ENCODE measurements at places on chromosomes 13 and 19.
A peak's percentile ranks its signal among the peaks of the same experiment; 100 is the strongest.

GRCh38 chr13:54640719-54641118 is 1612.1 kb downstream of the OLFM4 start:
- no peak for DNase-seq

GRCh38 chr19:55633861-55634260 is 6.9 kb upstream of the ZNF580 start:
- DNase-seq: no peak

- DNase-seq: no peak
Measured at GRCh38 chr13:96381681-96382080, 291.8 kb downstream of the HS6ST3 start.

DNA sequence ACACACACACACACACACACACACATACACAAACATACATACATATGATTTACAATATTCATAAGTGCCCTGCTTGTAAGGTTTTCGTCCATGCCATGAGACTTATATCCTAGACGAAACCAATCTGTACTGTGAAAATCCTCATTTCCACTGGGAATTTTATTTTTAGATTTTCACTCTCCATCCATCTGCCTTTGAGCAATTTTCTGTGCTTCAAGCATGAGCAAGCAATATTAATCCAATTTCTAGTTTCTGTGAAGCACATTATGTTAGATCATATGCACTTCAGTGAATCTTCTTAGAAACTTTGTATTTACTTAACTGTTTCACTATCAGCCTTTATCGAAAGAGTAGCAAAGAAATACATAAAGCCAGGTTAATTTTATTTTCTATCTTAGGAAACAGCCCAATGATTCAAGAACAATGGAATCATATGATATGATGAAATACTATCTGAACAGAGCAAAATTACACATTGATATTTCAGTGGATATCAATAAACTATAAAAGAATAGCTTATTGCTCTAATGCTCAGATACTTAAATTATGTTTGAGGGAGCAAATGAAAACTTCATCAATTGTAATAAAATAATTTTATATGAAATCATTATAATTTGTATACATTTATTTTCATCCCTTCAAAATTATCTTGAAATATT is 1100.7 kb upstream of the MIR17HG start:
- no peak for DNase-seq

GRCh38 chr19:19502808-19503602 is 12.3 kb downstream of the TSSK6 start:
- no peak for DNase-seq

DNA sequence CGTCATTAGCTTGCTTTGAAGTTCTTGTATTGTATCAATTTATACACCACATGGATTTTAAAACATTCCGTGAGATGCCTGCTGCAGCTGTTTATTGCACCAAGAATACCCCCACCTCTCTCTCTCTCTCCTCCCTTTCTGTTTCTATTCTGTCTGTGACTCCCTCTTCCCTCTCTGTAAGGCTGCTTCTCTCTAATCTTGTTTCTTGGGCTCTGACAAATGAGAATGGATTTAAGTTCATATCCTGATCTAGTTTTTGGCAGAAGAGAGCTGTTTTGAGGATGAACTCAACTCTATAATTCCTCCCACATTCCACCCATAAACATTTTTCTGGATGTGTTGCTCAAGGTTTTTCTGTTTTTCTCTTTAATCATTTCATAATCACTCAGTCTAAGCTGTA is 144.3 kb upstream of the FRY start:
- DNase-seq: no peak

GRCh38 chr19:29609636-29610035 is 3.6 kb downstream of the POP4 start:
- DNase-seq: no peak

GRCh38 chr13:112014857-112015256 is 52.1 kb upstream of the SOX1 start:
- DNase-seq: no peak

DNA sequence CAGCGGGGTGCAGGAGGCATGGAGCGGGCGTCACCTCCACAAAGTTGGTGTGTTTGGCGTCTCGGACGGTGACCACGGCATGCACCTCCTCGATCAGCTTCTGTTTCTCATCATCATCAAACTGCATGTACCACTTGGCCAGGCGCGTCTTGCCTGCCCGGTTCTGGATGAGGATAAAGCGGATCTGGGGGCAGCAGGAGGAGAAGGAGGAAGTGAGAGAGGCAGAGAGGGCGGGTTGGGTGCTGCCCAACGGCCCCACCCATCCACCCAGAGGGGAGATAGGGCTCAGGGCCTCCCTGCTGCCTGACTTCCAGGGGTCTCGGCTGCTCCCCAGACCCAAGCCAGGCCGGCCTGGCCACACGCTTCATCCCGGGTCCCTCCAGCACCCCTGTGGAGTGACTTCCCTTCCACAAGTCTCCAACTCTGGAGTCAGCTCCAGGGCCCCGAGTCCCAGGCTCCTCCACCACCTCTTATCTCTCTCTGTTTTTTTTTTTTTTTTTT is 4.6 kb downstream of the AP2S1 start:
- DNase-seq: no peak

GRCh38 chr19:18107235-18107634 is 9.7 kb downstream of the MAST3 start:
- no peak for DNase-seq

- no peak for DNase-seq
Measured at GRCh38 chr19:18990128-18990708, 43.1 kb downstream of the SUGP2 start.

GRCh38 chr13:20847296-20847695 is 55.2 kb downstream of the XPO4 start:
- no peak for DNase-seq

DNA sequence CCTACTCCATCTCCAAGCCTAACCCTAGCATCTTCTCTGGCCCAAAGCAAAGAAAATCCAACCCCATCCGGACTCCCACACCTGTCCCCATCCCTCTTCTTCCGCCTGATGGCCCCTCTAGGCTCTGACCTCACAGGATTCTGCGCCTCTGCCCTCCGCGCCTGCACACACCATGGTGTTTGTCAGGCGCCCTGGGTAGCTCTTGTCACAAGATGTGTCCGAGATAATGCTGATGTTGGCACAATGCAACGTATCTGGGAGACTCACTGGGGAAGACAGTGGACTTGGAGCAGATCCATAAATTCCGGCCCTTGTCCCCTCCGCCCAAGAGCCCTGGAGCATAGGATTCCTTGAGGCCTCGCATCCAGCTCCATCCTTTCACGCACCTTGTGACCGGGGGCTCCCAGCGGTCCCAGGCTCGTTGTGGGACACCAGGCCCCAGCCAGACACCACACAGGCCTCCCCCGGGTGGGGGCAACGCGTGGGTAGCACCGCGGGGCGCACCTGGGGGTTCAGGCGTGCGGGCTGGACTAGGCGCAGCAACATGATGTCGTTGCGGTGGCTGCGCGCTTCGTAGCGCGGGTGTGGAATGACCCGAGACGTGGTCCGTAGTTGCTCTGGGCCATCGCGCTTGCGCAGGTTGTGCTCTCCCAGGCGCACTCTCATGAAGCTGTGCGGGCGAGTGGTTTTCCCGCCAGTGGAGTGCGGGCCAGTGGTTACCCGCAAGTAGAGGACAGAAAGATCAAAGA is 3.1 kb upstream of the KLK1 start:
- DNase-seq: no peak

DNA sequence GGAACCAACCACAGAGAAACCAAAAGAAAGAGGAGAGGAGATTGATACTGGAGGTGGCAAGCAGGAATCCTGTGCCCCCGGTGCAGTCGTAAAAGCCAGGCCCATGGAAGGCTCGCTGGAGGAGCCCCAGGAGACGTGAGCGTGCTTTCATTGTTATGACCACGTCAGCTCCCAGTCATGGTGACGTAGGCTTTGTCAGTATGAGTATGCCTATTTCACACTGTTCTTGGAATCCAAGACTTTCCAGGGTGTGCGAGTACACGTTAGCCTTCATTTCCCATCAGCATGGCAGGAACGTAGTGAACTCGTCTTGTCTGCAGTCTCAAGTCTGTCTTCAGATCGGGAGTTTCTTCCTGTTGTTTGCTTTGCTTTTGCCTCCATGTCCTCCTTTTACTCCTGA is 15.4 kb upstream of the CHAMP1 start:
- DNase-seq: no peak

GRCh38 chr13:95059306-95059705 is 241.9 kb downstream of the ABCC4 start:
- no peak for DNase-seq

GRCh38 chr13:51782026-51782710 is 21.8 kb downstream of the DHRS12 start:
- DNase-seq: no peak

DNA sequence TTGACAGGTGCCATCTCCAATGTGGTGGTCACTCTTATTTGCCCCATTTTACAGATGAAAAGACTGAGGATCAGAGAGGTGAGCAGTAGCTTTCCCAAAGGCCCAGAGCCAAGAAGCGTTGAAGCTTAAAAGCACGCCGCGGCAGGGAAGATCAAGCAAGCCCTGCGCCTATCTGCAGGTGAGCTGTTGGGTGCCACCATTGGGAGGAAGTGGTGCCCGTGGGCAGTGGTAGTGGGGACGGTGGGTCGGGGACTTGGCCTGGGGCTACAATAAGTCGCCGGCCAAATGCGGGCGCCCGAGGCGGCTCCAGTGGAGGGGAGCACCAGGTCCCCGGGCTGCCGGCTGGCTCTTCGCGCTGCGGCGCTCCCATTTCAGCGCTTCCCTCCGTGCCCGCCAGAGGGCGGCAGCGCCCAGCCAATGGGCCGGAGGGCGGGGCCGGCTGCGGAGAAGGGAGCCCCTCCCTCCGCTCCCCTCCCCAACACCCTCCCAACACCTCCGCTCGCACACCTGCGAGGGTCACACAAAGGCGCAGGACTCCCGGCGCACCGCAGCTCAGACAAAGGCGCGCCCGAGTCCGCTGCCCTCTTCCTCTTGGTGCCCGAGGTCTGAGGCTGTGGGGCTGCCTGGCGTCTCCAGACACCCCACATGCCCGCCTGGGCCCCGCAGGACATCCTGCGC is 744 bp upstream of the POU2F2 start:
- DNase-seq: peak; percentile 18

- DNase-seq: no peak
Measured at GRCh38 chr19:49160450-49161189, 3.0 kb downstream of the TRPM4 start.

- no peak for DNase-seq
Measured at GRCh38 chr19:53780506-53780905, 43.6 kb downstream of the NLRP12 start.

DNA sequence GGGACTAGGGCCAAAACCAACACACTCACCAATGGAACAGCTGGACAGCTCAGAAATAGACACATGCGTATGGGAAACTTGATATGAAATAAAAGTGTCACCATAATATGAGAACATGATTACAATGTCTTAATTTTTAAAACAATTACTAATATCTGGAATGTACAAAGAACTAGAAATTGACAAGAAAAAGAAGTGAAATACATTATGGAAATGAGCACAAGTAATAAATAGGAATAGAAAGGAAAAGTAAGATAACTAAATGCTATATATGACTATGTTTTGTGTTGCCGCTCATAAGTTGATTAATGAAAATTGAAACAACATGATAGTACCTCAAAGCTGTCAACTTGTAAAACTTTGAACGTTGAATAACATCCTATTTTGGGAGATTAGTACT is 801.1 kb downstream of the SLITRK5 start:
- no peak for DNase-seq

- DNase-seq: peak; percentile 72
Measured at GRCh38 chr19:30649934-30650614, 277.9 kb downstream of the ZNF536 start.

- DNase-seq: peak; percentile 19
Measured at GRCh38 chr13:36432106-36432544, at the start of gene CCNA1. CCNA1 (plus strand) TSS chr13:36432495; CDS start chr13:36433057, 562 bp downstream.

- DNase-seq: no peak
Measured at GRCh38 chr13:113207890-113208420, 514 bp downstream of the PCID2 start.

DNA sequence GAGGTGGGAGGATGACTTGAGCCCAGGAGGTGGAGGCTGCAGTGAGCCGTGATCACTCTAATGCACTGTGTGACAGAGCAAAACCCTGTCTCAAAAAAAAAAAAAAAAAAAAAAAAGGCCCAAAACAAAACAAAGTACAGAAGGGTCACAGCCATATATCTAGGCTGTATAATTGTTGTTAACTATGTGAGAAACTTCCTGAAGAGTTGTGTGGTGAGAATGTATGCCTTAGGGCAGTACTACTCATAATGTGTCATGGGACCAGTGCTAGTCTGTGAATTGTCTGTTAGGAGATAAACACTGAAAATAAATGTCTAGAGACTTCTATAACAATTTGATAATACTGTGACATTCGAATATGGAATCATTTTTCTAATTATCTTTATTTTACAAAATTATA is 43.1 kb downstream of the PAN3 start:
- DNase-seq: no peak

DNA sequence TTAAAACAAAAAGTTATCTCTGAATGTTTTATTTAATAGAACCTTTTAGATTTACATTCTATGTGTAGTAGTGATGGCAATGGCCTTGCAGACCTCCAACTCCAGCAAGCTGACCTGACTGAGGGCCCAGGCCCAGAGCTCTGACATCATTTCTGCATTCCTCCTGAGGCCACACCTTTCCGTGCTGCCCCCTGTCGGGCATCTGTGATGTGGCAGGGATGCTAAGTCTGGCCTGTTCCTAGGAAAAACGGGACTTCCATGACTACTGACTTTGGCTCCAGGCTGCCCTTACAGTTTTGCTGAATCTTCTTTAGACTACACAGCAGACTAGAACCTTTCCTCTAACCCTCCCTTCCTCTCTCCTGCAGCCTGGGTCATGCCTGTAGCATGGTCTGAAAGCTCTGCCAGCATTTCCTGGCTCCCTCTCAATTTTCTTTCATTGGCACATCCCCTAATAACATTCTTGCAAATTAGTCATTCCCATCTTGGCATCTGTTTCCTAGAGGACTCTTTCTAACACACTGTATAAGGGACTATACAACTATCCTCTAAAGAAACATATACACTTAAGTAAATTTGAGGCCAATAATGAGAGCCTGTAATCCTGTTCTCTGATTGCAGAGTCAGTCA is 249.1 kb downstream of the GPC5 start:
- DNase-seq: no peak

DNA sequence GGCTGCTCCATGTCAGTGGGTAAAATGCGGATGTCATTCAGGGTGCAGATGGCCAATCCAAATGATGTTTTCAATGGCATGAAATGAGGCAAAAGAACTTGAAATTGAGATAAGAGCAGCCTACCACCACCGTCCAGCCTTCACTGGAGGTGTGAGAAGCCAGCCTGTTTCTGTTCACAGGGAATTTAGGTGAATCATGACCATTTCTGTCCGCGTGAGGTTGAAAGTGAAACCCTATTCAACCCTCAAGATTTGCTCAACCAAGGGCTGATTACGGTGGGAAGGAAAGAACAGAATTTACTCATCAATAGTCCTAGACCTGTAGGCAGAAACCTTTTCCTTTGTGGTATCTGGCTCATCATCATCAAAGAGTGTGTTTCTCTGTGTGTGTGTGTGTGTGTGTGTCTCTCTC is 370.7 kb downstream of the COG6 start:
- no peak for DNase-seq

DNA sequence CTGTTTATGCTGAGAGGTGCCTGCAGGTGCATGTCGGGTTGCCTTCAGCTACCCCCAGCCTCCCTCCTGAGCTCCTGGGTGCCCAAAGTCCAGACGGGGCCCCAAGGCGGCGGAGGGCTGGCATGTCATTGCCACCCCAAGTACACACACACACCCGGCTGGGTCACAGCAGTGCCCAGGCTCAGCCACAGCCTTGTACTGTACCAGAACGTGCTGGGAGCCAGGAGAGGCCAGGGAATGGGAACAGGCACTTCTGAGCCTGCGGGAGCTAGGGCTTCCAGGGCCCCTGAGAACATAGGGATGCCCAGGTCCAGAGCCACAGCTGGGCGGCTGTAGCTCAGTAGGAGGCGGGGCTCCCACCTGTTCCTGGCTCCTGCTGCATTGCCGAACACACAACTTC is 51.0 kb upstream of the MAB21L1 start:
- DNase-seq: no peak

GRCh38 chr19:9323557-9323918 is 441 bp upstream of the ZNF559 start:
- peak; percentile 82 for DNase-seq

All from caudate nucleus (tissue), 63 donors.